ENCODE measurements at places on chromosomes 4 and X.
A peak's percentile ranks its signal among the peaks of the same experiment; 100 is the strongest.

- DNase-seq, result peak; percentile 42
Observed at GRCh38 chrX:65596270-65597034, 61.9 kb upstream of the LAS1L start.

DNA sequence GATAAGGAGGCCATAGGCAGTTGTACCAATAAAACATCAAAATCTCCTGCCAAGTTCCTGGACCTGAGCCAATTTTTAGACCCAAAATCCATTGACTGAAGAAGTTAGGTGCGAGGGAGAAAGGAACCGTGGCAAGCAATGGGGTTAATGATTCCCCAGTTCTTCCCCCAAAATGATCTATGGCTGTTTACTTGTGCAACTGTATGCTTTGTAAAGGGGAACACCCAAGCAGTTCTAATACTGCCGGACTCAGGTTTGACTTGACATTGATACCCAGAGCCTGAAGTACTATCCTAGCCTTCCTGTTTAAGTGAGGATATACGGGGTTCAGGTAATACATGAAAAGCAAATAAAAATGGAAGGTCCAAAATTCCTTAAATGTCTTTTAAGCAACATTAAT, 6.7 kb upstream of the EIF4E start:
- no peak for DNase-seq

DNA sequence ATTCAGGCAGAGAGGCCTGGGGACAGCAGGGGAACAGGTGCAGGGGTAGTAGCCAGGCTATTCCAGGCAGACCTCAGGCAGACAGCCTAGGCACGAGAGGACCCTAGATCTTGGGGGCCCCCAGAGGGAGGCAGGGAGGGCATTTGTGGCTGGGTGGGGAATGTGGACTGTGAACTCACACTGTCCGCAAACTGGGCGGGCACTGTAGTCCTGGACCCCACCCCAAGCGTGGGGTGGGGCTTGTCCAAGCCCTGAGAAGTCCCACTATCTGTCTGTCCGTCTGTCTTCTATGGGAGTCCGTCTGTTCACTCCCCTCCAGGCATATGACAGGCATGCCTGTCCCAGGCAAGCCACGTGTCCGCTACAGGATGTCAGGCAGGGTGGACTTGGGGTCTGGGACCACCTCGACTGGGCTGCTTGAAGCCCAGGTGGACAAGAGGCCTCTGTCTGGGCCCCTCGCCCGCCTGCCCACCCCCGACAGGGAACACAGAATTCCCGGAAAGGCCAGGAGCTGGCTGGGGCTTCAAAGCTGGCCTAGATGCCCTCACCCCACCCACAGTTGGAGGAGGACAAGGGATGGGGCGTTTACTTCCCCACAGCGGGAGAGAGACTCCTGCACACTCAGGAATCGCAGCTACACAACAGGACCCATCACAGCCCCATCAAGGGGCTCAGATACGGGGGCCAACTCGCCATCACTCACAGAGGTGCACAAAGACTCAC, at the start of gene SLC38A5:
Gene SLC38A5 (minus strand): TSS at position 151 of the 723 bp plus-strand sequence. CDS start 2,336 bp downstream, outside the sequence.
- no peak for DNase-seq

DNA sequence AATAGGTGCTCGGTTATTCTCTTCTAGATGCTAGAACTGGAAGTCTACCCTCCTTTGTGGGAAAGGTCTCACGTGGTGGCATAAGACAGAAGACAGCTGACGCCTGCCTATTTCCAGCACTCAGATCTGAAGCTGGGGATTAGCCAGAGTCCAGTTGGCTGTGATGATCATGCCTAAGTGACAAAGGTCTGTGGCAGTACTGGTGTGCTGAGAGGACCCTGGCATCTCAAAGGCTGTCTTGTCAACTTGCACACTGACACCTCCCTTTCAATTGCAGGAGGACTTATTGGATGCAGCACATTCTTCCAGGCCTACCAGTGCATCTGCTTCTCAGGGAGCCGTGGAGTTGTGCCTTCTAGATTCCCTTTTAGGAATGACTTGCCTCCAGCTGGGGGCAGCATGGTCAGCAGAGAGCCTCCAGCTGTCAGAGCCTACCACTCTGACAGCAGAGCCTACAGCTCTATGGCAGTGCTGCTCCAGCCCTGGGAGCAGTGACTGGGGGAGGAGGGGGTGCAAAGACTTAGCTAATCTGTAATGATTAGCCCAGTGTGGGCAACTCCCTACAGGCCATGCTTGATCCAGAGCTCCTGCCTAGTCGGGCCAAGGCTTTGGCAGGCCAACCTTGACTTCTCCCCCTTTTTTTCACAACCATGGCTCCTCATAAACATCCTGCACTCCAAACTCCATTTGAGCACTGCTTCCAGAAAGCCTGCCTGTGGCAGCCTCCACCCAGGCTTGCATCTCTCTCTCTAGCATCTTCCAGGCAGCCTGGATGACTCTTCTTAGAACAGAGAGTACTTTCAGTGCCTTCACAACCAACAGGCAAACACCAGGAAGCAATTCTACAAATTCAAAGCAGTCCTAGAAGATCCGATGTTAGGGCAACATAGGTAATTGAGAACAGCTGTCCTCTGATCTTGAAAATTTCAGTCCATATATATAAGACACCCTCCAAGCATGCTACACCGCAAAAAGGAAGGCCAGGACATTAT, 13.8 kb upstream of the FGFBP2 start:
- no peak for DNase-seq

GRCh38 chrX:68332201-68332731, 101.0 kb downstream of the OPHN1 start:
- DNase-seq, result no peak

DNA sequence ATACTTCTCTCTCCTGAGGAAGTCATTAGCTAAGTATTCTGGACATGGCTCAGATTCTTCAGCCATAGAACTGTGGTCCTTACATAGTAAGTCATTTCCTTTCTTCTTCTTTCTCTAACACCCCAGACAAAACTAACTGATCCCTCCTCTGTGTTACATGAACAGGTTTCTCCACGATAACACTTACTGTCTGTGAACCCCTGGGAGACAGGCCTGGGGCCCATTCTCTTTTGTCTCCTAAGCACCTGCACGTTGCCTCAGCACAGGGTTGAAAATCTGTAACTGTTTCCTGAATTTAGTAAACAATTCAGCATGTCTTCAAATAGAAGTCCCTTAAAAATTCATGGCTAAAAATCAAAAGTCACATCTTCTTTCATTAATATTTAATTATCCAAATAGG, 24.7 kb downstream of the APBB2 start:
- DNase-seq, result no peak

- DNase-seq, result no peak
Observed at GRCh38 chr4:112279882-112280315, 5.8 kb downstream of the TIFA start.

DNA sequence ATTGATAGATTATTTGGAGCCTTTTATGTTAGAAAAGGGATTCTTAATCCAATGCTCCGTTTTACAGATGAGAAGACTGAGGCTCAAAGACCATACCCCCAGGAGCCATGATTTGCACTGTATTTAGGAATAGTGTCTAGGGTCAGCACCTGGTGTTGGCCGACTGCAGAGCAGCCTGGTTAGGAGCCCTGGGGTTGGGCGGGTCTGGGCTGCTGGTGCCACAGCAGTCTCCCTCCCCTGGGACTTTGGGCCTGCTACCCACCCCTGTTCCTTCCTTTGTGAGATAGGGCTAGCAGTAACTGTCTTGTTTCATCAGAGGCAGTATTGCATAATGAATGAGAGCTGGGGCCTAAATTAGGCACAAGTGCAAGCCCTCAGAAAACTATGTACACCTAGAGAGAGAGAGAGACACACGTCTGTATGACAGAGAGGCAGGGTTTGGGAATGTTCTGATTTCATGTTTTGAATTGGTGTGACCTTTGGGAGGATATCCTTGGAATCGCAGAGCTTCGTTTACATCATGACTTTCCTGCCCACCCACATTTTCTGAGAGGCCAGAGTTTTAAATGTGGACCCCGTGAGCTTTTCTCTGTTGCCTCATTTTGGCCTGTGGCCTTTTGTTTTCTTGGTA, 111.7 kb downstream of the PTTG2 start:
- DNase-seq, result no peak

DNA sequence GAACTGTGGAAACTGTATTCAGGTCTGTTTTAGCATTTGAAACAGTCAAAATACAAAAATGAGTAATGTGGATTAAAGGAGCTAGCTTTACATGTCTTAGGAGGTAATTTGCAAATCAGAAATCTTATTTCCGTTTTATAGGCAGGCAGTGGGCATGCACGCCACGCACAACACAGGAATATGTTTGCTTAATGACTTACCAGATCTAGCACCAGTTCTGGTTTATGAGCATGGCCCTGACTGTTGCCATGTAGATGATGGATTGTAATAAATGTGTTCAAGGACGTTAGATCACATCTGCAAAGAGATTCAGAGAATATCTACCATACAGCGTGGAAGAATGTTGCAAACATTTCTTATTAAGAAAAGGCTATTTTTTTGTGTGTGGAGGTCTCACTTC, 344.5 kb upstream of the NR3C2 start:
- DNase-seq, result no peak

DNA sequence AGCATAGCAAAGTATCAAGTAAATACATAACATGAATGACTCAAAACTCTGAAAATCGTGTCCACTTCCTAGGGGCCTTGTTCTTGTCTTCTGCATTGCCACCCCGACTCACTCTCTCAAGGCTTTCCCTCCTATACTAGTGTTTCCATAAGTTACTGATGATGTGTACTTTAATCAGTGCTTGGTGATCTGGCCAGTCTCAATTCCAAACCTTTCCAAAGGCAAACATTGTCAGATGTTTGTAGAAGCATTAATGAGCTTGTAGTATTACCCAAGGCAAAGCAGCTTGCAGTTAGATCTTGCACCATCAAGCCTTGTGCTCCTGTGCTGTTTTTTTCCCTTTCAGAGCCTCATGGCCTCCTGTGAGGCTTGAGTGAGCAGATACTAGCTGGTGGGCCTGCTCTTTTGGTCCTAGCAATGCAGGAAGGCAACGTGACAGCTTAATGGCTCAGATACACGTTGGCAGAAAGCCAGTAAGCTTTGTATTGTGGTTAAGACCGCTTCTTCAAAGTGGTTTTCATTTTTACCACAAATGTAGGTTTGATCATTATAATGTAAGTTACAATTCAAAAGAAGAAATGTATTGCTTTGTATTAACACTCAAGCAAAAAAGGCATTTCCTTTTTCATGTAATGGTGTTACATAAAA, 51.8 kb downstream of the RBPJ start:
- peak; percentile 56 for DNase-seq

- DNase-seq, result peak; percentile 5
Observed at GRCh38 chr4:173507471-173508385, 22.3 kb downstream of the HAND2 start.

DNA sequence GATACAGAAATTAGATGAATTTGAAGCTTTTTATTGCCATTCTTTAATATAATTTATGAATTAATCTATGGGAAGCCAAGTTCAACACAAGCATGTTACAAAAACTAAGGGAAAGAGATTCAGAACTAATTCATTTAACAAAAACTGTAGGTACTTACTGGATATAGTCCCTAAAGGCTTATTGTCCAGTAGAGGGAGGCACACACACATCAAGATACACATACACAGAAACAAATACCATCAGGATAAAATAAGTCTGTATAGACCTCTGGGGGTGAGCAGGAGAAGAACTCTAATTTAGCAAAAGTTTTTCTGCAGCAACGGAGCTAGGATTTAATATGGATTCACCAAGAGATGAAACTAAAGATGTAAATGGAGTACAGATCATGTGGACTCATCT, 83.0 kb upstream of the IL13RA1 start:
- no peak for DNase-seq

- DNase-seq, result no peak
Observed at GRCh38 chr4:76995776-76996175, 46.2 kb downstream of the SEPTIN11 start.

GRCh38 chr4:73131281-73131680, 61.8 kb upstream of the COX18 start:
- no peak for DNase-seq

DNA sequence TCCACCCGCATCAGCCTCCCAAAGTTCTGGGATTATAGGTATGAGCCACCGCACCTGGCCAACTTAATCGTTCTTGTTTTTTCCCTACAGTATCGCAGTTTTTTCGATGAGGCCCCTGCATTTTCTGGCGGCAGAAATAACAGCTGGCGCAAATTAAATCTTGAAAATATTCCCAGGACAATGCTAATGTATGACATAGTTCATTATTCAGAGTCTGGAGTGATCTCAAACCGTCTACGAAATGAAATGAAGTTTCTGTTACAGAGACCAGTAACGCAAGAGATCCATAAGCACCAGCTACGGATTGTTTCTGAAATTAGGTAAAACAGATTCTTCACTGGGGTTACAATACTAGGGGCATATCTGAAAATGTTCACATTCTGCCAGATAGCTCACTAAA, 27.3 kb downstream of the CXorf58 start:
- DNase-seq, result no peak

DNA sequence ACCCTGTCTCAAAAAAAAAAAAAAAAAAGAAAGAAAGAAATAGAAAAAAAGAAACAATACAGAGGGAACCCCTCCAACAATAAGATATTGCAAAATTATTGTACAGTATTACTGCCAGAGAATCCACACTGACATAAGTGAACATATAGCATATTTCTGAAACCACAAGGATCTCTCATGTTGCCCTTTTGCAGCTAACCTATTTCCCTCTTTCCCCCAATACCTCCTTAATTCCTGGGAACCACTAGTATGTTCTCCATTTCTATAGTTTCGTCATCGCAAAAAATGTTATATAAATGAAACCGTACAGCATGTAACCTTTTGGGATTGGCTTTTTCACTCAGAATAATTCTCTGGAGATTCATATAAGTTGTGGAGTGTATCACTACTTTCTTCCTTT, 20.0 kb upstream of the BMP2K start:
- no peak for DNase-seq

GRCh38 chrX:38103857-38104812, 97.8 kb downstream of the SYTL5 start:
- DNase-seq, result no peak

DNA sequence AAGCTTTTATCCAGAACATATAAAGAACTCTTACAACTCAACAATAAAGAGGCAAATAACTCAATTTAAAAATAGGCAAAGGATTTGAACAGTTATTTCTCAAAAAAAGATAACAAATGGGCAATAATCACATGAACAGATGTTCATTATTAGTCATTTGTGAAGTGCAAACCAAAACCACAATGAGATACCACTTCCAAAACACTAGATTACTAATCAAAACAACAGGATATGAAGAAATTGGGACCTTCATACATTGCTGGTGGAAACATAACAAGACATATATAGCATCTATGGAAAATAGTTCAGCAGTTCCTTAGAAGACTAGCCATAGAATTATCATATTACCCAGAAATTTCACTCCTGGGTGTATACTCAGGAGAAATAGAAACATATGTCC, 224.6 kb downstream of the FBXO8 start:
- DNase-seq, result no peak

DNA sequence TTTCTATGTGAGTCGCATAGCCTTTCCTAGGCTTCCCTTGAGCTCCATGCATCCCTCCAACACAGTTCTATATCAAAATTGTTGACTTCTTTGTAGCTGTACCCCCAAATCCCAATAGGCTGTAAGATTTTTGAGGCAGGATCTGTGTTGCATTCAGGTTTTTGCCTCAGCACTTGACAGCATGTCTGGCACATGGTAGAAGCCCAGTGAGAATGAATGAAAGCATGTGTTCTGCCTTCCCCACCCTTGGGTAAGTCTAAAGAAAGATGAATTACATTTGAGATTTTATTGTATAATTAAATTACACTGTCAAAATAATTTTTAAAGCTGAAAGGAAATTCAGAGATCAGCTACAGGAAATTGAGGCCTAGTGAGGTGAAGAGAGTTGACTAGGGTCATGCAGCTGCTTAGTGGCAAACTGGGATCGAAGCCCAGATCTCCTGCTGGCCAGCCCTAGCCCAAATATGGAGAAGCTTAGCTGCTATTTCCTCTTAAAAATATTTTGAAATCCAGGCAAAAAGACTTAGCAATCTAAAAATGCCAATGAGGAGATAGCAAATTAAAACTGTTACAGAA, 122.5 kb downstream of the SPATA18 start:
- no peak for DNase-seq

- DNase-seq, result no peak
Observed at GRCh38 chr4:65651751-65652150, 18.5 kb downstream of the EPHA5 start.

Measured in stimulated activated naive CD8-positive, alpha-beta T cell treated with anti-CD3 and anti-CD28 coated beads, Interleukin-15, amount 100 ng/mL, for 72 hours (primary cell).